ENCODE measurements at places on chromosomes 4 and X.

- no peak for DNase-seq
Observed at GRCh38 chr4:139857021-139857420, 191.4 kb downstream of the MGST2 start.

DNA sequence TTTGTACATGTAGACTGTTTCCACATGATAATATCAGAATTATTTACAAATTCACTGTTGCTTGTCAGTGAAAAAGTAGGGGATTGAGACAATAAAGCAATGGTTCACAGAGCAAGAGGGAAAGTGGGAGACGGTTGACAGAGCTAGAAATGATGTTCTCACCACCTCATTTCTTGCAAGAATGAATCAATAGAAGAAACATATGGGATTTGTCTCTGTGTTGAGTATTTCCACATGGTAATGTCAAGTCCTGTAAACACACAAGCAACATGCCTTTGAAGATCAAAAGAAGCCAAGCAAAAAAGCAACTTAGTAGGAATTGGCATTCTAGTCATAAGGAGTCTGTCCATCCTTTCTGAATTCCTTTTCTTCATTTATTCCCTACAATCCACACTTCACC lies 1806.6 kb upstream of the AGA start:
- no peak for DNase-seq

- no peak for DNase-seq
Observed at GRCh38 chr4:137754652-137755471, 222.6 kb upstream of the PCDH18 start.

DNA sequence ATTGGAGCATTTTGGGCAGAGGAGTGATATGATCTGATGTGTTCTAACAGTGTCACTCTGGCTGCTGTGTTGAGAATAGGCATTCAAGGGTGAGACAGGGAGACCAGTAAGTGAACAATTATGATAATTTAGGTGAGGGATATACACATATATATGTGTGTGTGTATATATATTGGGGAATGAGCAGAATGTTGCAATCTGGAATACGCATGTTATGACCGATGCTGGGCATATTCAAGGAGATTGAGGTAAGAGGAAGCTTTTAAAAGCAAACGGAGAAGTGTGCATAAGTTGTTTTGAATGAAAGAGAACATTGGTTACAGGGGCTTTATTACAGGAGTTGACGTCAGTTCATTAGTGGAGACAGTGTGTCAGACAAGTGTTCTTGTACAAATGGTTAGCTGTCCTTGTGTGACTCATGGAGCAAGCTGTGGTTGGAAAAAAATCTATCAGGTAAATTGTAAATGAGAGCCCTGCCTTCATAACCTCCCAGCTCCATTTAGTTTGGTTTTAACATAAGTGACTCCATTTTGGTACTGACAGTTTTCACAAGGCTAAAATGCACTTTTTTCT lies 442.5 kb upstream of the LCORL start:
- DNase-seq, result no peak

- no peak for DNase-seq
Observed at GRCh38 chrX:130378024-130378669, 7.3 kb downstream of the GPR119 start.

DNA sequence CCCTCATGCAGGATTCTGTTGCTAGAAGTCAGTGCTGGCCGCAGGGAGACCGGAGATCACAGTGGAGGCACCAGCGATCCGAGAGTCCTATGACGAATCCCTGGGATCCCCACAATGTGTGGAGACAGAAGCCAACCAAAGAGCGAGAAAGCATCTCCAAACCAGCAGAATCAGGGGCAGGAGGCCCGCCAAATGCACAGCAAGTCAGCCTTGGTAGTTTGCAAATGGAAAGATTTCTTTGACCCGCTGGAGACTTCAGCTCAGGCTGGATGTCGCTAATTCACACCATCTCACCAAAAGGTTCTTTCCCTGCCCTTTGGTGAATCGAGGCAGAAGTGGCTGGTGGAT lies 505 bp upstream of the PKD2 start:
- DNase-seq, result no peak

DNA sequence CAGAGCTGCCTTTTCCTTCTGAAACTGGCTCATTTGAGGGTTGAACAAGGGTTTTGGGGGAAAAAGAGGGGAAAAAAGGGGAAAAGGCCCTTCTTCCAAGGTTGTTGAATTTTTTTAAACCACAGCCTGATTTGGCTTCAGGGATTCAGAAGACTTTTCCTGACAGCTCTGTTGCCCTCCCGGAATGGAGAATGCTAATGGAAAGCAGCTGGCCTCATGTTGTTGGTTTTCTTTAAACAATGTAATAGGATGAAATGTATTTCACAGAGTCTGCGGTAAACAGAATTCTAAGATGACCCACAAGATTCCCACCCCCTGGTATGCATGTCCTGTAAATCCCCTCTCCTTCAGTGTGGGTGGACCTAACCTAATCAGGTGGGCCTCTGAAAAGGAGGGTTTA lies 3.3 kb upstream of the KIAA1210 start:
- DNase-seq, result no peak

GRCh38 chr4:99329876-99330275 lies 8.7 kb upstream of the ADH1B start:
- no peak for DNase-seq
